RCC 7860 (cell line): ENCODE measurements at places on chromosomes 11 and 22.

GRCh38 chr22:40635940-40636379 lies 559 bp downstream of the MRTFA start:
- no peak for DNase-seq

- no peak for DNase-seq
Observed at GRCh38 chr11:122804796-122805195, 33.5 kb upstream of the CRTAM start.

DNA sequence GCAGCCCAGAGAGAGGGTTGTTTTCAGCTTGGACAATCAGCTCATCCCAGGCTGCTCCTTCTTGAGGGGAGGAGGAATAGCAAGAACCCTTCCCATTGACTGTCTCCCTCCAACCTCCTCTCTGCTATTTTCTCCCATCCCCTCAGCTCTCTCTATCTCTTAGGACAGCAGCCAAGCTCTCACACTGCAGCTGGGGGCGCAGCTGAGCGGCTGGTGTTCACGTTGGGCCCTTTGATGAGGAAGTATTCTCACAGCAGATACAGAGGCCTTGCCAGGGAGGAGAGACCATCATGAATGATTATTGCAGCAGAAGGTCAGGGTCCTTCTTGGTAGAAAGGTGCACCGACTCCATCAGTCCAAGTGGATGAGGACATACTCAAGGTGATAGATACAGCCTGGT lies 26.5 kb upstream of the CADM1 start:
- DNase-seq, result no peak

DNA sequence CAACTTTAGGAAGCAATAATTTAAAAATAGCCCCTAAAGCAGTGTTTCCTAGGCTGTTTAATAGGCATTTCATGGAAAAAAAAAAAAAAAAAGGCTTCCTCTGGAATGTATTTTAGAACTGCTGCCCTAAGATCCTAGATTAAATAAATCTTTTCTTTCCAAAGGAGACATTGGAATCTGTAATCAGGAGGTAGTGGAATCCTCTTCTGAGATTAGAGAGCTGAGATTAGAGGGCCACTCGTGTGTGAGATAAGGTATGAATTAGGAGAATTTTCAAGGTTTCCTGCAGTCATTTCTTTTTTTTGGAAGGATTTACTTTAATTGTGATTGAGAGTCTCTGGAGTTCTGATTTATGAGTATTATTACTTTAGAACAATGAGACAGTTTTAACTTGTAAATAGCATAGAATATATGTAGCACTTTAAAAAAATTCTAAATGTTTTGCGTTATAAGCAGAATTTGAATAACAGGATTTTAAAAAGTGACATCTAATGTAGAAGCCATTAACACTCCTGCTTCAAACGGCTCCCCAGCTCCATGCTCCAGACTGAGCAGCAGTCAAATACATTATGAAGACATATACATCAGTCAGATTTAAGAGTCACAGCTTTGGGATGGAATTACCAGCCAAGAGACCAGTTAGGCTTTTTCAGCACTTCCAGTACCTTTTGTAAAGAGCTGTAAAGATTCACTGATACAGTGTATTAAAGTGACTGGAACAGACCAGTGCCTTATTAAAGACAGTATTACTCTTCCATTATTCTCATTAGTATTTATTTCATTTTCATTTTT lies 5.0 kb downstream of the EED start:
- no peak for DNase-seq

DNA sequence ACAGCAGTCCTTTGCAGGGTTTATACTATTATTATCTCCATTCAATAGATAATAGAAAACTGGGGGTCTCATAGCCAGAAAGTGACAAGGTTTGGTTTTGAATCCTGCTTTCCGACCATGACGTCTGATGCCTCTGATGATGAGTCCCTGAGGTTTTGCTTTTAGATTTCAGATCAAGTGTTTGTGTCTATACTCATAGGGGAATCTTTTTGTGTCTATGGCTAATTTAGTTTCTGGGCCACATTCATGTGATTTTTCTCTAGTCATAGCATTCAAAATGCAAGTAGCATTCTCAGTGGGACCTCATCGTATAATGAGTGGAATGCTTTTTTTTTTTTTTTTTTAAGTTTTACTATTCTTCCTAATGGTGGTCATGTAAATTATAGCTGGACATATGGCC lies 72.9 kb downstream of the TNRC6B start:
- DNase-seq, result no peak

GRCh38 chr11:120969993-120970392 lies 53.9 kb upstream of the TBCEL start:
- no peak for DNase-seq

- peak; percentile 91 for DNase-seq
Observed at GRCh38 chr11:65181569-65182257, at the start of gene CAPN1. Gene CAPN1, plus strand, starts transcription at chr11:65181928. Its CDS starts 774 bp downstream, at chr11:65182702.

DNA sequence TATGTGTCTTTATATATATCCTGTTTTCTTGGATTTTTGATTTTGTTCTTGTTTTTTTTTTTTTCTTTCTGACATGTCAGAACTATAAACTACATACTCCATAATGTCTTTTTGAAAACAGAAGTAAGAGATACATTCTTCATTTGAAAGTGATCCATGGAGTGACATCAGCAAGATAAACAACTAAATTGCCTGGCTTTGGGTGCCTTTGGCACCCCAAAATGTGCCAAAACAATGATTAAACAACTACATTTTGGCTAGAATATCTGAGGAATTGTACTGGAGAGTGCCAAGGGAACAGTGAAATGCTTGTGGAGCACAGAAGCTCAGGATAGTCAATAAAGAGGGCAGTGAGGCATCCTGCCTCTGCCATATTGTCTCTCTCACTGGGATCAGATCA lies 766.1 kb upstream of the ANO3 start:
- DNase-seq, result no peak

GRCh38 chr11:75277991-75278790 lies 37.6 kb downstream of the TPBGL start:
- DNase-seq, result no peak

DNA sequence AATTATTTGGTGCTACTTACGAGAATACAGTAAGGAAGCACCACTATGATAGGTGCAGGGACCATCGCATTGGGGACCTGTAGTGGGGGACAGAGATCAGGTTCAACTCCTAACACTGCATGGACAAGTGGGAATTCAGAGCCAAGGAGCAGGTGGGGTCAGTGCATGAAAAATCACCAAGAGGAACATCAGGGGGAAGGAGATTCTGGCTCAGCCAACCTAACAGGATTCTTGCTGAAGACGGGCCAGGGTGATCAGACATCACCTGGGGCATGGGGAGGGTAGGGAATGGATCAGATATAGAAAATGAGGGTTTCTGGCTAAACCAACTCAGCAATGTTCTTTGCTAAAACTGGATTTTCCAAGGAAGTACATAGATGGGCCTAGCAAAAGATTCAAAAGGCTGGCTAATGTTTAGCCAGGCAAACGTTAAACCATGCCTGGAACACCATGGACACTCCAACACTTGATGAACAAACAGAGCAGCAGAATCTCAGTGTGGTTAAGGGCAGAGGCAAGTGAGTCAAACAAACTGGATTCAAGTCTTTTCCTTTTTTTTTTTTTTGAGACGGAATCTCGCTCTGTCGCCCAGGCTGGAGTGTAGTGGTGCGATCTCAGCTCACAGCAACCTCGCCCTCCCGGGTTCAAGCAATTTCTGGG lies 70.0 kb downstream of the MICAL3 start:
- DNase-seq, result peak; percentile 90

- peak; percentile 47 for DNase-seq
Observed at GRCh38 chr22:45064313-45065278, 54.8 kb upstream of the PHF21B start.

GRCh38 chr11:46912526-46913150 lies 5.7 kb downstream of the LRP4 start:
- no peak for DNase-seq

DNA sequence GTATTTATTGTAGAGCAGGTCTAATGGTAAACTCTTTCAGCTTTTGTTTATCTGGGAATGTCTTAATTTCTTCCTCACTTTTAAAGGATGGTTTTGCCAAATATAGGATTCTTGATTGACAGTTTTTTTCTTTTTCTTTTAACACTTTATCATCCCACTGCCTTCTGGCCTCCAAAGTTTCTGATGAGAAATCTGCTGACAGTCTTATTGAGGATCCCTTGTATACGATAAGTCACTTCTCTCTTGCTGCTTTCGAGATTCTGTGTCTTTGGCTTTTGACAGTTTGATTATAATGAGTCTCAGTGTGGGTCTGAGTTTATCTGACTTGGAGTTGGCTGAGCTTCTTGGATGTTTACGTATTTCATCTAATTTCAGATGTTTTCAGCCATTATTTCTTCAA lies 6.7 kb upstream of the TSKU start:
- no peak for DNase-seq

GRCh38 chr11:125179346-125179745 lies 14.8 kb downstream of the PKNOX2 start:
- DNase-seq, result no peak

GRCh38 chr11:44046182-44046581 lies 1.6 kb upstream of the ACCSL start:
- no peak for DNase-seq

DNA sequence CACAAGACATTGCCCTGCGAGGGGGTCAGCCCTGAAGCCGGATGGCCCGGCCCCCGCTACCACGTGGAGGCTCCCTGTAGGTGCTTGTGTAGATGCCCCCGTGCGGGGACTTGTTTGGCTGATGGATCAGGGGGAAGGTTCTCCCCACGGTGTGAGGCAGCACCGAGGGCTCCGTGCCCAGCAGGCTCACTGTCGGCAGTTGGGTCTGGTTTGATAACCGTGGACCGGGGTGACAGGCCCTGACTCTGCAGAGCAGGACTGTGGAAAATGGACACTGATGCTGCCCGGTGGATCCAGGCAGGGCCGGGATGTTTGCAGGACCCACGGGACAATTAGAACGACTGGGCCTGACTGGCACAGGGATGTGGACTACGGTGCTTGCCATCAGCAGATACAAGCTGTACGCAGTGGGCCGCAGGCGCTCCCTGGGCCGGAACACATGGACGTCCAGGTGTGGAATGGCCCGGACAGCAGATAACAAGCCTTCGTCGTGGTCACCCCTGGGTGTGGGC lies 19.0 kb downstream of the KCNQ1 start:
- DNase-seq, result no peak

GRCh38 chr11:64056213-64056785 lies 20.6 kb downstream of the FLRT1 start:
- no peak for DNase-seq

- DNase-seq, result no peak
Observed at GRCh38 chr22:22042599-22043295, 60.2 kb upstream of the TOP3B start.

- no peak for DNase-seq
Observed at GRCh38 chr11:56013805-56014204, 13.6 kb upstream of the OR5AS1 start.

DNA sequence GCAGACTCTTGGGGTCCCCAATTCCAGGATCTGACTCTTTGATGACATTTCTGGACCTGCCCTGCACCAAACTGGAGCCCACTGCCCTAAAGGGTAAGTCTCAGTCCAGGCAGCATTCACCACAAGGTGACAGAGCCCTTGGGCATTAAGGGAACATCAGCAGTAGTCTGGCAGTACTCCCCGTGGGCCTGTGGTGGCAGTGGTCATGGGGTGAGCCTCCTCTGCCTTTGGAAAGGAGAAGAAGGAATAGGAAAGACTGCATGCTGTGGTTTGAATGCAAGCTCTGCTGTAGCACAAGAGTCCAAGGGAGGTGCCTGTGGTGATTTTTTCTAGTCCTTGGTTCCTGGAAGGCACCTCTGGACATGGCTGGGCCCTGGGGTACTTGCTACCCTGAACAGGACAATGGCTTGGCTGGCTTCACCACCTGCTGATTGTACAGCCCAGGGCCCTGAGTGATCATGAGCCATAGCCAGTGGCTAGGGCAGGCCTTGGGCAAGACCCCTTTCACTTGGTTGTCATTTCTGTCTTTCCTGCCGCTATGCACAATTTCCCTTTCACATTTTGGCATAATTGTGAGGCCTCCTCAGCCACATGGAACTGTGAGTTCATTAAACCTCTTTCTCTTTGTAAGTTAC lies 160.7 kb upstream of the GRIA4 start:
- DNase-seq, result no peak

- DNase-seq, result no peak
Observed at GRCh38 chr11:15695096-15695721, 580.5 kb downstream of the INSC start.

GRCh38 chr22:27088026-27088425 lies 430.6 kb downstream of the MIAT start:
- DNase-seq, result peak; percentile 31

DNA sequence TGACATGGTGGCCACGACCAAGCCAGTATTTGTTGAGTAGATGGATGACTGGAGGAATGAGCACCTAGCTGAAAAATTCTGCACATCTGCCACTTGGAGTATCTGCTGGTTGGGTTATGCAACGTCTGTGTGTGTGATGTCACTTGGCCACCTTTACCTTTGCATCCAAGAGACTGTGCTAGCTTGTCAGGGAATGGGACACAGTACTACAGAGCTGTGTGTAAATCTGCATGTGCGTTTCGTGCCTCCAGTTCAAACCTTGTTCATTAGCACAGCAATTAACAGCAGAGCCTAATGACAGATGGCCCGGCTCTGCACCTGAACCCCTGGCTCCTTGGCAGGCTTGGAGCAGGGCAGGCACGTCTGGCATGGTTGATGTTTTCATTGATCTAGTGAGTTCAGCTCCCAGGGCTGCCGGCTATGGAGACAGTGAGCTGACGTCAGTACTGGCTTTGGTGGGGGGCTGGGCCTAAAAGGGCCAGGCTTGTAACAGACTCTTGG lies 188.4 kb upstream of the NAV2 start:
- DNase-seq, result no peak

DNA sequence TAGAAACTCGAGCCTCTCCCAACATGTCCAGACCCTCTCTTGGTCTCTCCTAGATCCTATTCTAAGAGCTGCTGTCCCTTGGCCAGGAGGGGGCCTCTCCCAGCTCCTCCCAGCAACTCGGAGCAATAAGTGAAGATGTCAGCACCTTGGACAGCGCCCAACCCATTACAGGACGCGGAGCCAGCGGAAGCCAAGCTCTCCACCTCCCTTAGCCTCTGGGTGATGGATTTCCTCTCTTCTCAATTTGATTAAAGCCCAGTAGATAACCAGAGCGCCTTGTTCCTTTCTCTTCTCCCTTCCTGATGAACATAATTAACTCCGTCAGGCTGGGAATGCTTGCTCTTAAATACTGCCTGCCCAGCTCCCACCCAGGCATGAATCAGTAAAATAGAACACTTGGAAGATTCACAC lies 26.2 kb upstream of the TPBGL start:
- peak; percentile 50 for DNase-seq

GRCh38 chr22:41274856-41275255 lies 11.1 kb downstream of the RANGAP1 start:
- no peak for DNase-seq

GRCh38 chr11:73163638-73164174 lies 21.6 kb upstream of the FCHSD2 start:
- no peak for DNase-seq
